ENCODE measurements at places on chromosomes 5 and 9.

- DNase-seq = no peak
Observed at GRCh38 chr5:156474251-156474650, 147.3 kb downstream of the SGCD start.

- no peak for DNase-seq
Observed at GRCh38 chr5:40238066-40238745, 441.5 kb upstream of the PTGER4 start.

- no peak for DNase-seq
Observed at GRCh38 chr5:74954919-74955318, 88.7 kb upstream of the FAM169A start.

DNA sequence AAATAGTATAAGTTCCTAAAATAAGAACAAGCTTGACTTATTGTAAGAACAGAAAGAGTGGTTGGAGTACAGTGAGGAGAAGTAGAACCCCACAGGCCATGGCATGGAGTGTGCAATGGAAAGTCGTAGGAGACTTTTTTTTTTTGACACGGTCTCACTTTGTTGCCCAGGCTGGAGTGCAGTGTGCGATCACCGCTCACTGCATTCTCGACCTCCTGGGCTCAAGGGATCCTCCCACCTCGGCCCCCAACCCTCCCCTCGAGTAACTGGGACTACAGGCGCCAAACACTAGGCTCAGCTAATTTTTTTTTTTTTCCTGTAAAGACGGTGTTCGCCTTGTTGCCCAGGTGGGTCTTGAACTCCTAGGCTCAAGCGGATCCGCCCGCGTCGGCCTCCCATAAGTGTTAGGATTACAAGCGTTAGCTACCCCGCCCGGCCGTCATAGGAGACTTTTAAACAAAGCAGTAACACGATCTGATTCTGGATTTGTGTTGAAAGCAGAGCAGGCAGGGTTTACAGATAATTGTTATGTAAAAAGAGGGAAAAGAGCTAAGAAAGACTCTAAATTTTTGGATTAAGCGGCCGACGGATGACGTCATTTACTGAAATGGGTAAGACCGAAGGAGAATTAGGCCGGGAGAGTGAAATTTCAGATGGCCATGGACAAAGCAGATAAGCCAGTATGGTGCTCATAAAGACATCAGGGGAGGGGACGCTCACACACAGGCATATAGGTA lies 752 bp downstream of the TSTD2 start:
- no peak for DNase-seq

GRCh38 chr5:124395926-124396325 lies 350.5 kb downstream of the ZNF608 start:
- DNase-seq = no peak

DNA sequence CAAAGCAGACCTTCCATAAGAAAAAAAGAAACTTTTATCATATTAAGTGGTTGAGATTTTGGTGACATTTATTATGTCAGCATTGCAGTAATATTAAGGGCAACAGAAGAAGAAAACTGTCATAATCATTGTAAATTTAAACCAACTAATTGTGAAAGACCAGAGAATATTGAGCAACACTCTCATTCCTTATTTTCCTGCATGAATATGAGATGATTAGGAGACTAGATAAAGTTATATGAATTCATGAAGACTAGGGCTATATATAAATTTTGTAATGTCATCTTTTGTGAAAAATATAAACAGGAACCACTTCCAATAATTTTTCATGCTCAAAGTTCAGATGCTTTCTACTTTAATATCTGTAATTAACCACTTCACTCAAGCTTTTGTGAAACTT lies 974.5 kb upstream of the CDH10 start:
- DNase-seq = no peak
